ENCODE measurements at places on chromosomes 6 and 20. TPM values are rescaled to one million over a fixed set of nuclear protein-coding genes. Genes with fewer than 3 reads are reported as not detected.

- DNase-seq = no peak
These were observed 65.7 kb downstream of the CHD6 start for GRCh38 chr20:41552295-41553068.

DNA sequence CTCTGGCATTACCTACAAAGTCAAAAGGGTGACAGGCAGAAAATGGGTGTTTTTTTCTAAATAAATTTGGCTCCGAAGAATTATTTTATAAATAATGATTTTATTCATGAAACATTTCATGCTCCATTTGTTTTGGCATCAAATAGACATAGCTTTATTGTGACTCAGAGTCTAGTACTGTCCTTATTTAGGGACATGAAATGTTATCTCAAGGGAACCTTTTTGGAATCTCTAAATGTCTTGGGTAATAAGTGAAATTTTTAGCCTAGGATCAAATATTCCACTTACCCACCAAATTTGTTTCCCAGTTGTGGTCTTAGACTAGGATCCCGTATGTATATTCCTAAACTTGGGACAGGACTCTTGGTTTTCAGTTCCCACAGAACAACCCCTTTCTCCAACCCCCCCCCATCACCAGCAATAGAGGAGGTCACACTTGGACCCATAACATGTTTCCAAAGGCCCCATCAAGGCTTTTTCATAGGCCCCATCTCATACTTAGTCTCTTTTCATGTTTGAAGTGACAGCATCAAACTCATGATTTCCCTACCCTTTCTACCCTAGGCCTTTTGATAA, 81.8 kb downstream of the JAG1 start:
- DNase-seq = no peak

DNA sequence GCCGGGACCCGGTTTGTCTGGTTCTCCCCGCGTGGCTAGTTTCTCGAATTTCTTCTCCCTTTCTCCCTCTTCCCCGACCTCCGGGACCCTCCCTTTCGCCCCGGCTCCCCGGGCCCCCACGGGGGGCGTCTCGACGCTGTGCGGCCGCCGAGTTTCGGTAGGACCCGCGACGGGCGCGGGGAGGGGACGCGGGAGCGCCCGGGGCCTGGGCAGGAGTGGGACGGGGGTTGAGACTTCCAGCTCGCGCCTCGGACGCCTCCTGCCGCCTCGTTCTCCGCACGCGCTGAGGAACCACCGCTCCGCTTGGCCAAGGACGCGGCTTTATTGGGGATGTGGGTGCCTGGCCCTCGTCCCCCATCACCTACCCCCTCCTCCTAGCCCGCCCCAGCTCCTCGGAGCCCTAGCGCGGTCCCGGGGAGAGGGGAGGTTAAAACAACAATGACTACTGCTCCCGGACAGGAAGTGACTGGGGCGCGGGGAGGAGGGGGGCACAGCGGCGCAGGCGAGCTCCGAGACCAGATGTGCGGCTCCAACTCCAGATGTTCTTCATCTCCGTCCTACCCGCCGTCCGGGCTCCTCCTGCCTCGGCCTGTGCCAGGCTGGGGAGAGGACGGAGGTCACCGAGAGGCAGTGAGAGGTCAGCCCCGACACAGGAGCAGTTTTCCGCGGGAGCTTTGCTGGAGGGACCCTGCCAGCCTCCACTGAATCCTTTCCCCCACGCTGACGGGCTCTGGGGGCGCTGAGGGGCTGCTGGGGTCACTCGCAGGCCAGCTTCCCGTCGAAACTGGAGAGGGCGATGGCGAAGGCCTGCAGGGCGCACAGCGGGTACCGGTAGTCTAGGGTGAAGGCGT, 917 bp upstream of the TEAD3 start:
- peak; percentile 37 for DNase-seq

- DNase-seq = no peak
These were observed 133.9 kb downstream of the JPH2 start for GRCh38 chr20:44053046-44053445.

DNA sequence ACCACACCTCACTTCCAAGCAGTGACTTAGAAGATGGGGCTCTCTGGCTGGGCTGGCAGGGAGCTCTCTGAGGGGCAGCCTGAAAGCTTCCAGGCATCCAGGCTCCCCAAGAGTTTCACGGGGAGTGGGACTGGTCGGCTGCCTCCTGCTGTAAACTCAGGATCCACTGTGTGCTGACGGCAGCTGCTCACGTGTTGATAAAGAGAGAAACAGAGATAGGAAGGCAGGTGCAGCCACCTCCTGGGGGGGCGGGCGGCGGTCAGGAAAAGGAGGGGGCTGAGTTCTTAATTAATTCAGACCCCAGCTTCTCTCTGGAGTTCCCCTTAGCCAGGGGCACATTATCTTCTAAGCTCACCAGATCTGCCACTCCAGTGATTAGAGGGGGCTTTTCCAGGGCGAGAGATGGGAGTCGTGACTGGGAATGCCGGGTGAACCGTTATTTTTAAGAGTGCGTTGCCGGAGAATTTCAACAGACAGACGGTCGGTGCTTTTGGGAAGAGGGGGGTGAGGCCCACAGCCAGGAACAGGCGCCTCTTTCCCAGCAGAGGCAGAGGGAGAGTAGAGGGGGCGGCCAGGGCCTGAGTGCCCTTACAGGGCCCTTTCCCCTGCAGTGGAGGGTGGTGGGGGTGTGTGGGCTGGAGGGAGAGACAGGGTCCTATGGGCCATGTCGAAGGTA, 70.9 kb downstream of the CD40 start:
- no peak for DNase-seq

Gene CRISP3
- total RNA-seq = not detected

Gene CHD6
- 45.7 TPM for total RNA-seq
